ENCODE measurements at places on chromosomes 4 and X. TPM values are rescaled to one million over a fixed set of nuclear protein-coding genes. Genes with fewer than 3 reads are reported as not detected.

- DNase-seq = no peak
Observed at GRCh38 chr4:181933471-181933870, 309.7 kb upstream of the TENM3 start.

GRCh38 chrX:6052111-6052745, 176.4 kb downstream of the NLGN4X start:
- DNase-seq = no peak

The SSX2B gene
- not detected for total RNA-seq

The CT55 gene
- total RNA-seq = not detected

DNA sequence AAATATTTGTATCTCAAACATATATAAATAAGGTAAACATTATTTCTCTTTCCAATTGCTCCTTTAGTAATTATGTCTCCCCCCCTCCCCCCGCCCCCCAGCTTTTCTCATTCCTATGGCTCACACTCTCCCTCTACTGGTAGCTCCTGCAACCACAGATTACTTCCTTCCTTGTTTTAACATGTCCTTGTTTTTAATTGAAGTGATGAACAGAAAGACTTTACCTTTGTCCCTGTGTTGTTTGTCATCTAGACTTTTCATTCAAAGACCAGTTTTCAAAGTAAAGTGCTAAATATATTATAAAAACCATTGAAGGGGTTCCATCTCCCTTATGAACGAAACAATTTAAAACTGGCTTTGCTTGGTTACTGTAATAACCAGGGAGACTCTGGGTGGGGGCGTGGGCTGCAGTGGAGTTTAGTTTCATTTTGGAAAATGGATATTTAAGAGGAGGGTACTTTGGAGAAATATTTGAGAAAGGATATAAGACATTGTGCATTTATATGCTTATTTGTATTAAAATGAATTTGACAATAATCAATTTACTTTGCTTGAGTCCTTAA, 352.9 kb downstream of the RAPGEF2 start:
- no peak for DNase-seq

Data from upper lobe of left lung (tissue), 6 donors.